Stomach (tissue), 19 donors: ENCODE measurements at places on chromosomes 3 and 15. TPM values are rescaled to one million over a fixed set of nuclear protein-coding genes. Genes with fewer than 3 reads are reported as not detected.

Gene FRMD5
- 13.0 TPM for total RNA-seq

Gene ELP6
- total RNA-seq: 16.2 TPM

GRCh38 chr3:41488501-41488900 lies 289.2 kb downstream of the CTNNB1 start:
- no peak for DNase-seq

- DNase-seq: no peak
Observed at GRCh38 chr3:130854208-130854864, 39.5 kb upstream of the ATP2C1 start.

DNA sequence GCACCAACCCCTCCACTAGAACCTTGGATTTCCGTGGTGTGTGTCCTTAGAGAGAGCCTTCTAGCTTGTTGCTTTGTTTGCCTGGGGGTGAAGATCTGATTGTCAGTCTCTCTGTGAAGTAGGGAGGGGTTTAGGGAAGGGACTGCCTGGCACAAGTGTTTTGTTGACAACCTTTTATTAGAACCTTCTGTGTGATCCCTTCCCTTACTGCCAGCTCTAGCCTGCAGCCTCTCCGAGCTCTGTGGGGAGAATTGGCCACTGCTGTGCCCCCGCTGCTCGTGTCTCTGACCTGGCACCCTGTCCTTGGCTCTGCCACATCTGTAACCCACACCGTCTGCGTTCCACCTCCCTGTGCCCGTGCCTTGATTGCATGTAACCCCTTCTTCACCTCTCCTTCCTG lies 30.9 kb upstream of the PCSK6 start:
- no peak for DNase-seq

- DNase-seq: no peak
Observed at GRCh38 chr15:75125935-75126334, 75.7 kb upstream of the C15orf39 start.

DNA sequence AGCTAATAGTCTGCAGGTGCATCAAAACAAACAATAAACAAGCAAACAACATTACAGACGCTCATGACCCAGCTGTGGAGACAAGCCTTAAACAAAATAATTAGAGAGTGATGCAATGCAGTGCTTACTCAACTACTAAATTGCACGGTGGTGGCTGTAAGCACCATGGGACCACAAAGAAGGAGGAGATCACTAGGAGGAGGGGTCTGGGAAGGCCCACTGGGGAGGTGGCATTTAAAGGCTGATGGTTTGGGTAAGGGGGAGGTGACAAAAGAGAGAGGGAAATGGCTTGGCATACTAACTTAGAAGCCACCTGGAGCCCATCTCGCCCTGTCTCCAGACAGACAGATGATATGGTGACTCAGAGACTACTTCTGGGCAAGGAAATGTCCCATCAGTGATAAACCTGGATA lies 516.7 kb downstream of the FOXP1 start:
- DNase-seq: no peak

DNA sequence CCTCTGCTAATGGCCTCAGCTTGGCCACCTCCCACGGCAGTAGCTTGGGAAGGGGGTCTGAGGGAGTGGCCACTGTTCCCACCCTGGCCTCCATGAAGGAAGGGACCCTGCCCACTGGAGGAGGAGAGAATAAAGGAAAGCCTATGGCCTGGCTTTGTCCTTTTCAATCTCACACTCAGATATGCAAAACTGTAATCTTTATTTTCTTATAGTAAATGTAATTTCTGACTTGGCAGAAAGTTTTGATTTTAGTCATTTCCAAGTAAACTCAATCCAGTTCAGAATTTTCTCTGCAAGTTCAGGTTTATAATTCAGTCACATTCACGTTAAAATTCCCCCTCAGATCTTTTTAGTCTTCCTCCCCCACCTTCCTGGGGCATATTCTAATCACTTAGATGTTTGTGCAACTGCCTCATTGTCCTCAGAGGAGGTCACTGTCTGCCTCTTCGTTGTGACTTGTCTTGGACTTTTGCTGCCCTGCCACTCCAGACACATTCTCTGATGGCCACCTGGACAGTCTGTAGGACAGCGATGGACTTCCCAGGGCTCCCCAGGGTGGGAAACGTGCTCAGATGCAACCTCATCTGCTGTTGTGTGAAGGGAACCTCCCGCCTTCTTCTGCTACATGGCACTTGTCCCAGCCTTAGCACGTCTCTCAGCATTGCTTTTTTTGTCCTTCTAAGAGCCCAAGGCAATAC lies 222.8 kb upstream of the TBL1XR1 start:
- DNase-seq: no peak

DNA sequence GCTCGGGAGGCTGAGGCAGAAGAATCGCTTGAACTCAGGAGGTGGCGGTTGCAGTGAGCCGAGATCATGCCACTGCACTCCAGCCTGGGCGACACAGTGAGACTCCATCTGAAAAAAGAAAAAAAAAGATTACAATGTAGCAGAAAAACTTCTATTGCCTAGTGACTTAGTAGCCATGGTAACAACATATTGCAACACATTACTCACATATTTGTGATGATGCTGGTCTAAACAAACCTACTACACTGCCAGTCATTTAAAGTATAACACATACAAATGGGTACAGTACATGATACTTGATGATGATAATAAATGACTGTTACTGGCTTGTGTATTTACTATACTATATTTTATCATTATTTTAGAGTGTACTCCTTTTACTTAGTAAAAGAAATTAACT lies 125.6 kb downstream of the PLOD2 start:
- no peak for DNase-seq

- DNase-seq: no peak
Observed at GRCh38 chr15:70259640-70260508, 162.2 kb upstream of the TLE3 start.

DNA sequence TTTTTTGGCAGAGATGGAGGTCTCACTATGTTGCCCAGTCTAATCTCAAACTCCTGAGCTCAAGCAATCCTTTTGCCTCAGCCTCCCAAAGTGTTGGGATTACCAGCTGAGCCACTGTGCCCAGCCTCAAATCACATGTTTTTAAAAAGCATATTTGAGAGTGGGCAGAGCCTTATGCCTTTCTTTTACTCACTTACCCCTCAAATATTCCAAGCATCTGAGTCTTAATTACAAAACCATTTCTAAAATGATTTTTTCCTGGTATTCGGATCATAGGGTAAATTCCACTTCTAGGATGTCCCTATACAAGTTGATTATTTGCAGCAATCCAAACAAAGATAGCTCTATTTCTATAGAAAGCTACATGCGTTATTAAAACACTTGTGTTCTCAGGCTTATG lies 106.1 kb downstream of the RFTN1 start:
- DNase-seq: no peak

DNA sequence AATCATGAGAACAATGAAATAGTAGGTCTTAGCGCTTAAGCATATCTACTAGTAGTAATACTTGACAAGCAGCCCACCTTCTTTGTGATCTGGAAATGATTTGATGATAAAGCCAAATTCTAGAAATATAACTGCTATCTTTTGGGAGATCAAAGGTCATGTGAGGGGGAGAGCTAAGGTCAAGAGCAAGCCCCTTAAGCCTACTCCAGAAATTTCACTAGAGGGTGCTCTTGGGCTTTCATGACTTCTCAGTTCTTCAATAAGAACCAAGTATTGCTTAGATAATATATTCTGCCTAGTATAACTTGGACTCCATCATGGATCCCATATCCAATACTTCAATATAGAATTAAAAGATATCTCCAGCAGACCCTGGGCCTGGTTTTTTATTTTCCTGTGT lies 319.6 kb downstream of the ZBTB20 start:
- peak; percentile 71 for DNase-seq

DNA sequence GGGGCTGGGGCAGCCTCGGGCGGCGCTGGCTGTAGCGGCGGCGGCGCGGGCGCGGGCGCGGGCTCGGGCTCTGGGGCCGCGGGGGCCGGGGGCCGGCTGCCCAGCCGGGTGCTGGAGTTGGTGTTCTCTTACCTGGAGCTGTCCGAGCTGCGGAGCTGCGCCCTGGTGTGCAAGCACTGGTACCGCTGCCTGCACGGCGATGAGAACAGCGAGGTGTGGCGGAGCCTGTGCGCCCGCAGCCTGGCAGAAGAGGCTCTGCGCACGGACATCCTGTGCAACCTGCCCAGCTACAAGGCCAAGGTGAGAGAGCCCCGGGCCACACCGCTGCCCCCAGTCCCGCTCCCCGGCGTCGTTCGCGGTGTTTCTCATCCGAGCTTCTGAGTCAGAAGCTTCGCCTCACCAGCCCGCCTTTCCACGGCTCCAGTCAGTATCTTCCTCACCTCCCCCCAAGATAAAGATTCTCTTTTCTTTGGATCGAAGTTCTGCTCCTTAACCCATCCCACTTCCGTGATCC lies 600 bp downstream of the FBXO45 start:
- peak; percentile 74 for DNase-seq

GRCh38 chr3:54243960-54244682 lies 121.8 kb downstream of the CACNA2D3 start:
- DNase-seq: no peak

GRCh38 chr3:20673866-20674265 lies 487.9 kb upstream of the SGO1 start:
- no peak for DNase-seq

GRCh38 chr3:49703956-49704355 lies 14.6 kb downstream of the RNF123 start:
- no peak for DNase-seq

GRCh38 chr15:63765338-63765737 lies 68.4 kb downstream of the HERC1 start:
- DNase-seq: no peak

DNA sequence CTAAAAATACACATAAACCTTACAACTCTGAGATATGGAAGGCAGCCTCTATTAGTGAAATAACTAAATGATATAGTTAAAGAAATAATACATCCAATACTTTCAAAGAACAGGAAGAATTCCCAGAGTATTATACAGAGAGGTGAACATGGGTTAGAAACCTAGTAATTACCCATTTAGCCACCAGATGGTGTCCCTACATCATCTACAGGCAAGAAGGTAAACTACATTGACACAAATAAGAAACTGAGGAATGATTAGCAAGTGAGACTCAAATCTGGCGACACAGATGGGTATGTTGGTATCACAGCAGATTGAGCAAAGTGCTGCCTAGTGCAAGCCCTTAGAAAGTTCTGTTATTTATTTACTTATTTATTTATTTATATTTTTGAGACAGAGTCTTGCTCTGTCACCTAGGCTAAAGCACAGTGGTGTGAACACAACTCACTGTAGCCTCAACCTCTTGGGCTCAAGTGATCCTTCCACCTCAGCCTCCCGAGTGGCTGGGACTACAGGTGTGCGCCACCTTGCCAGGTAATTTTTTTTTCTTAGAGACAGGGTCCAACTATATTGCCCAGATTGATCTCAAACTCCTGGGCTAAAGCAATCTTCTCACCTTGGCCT lies 28.2 kb downstream of the NEK4 start:
- DNase-seq: peak; percentile 60
